ENCODE measurements at places on chromosomes 2 and 18.

DNA sequence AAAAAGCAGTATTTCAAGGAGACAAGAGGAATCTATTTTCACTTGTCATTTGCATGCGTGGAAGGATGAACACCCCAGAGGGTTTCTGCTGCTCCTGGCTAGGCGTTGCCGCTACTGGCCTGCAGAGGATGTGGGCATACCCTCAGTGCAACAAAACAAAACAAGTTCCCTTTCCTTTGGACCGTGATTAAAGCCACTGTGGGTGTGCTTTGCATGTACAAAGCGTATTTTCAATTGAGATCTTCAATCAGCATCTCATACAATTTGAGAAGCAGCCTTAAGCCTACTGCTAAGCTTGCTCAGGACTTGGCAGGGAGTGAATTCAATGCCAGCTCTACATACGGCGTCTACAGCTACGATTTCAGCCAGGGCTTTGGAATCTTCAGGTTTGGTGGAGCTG, 298.4 kb downstream of the LPIN1 start:
- DNase-seq = no peak

DNA sequence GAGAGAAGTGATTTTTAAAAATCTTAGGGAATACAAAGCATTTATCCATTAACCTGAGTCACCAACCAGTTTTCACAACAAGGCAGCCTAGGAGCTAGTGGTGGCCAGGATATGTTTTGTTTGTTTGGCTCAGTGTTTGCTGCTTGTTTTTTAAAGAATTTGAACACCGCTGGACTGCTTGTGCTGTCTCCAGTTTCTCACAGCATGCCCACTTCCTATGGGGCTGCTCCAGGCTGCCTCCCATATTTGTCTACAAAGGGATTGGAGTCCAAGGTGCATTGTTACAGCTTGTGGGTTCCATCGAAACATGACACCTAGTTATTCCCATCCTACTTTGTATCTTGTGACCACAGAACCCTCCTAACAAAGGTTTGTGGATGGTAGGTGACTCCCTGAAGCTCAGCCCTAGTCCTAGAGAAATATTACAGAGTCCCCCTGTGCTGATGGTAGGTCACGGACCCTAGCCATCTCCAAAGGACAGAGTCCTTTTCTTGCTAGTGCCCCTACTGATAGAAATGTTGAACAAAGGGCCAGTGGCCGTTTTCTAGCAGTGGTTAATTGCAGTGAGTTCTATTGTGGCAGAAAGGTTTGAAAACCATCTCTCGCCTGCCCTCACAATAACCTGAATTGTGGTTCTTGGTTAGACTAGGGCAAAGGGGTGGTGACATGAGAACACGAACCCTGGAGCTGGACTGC, 23.2 kb downstream of the GPR39 start:
- no peak for DNase-seq

- no peak for DNase-seq
These were observed 224.3 kb upstream of the SMAD7 start for GRCh38 chr18:49175071-49175470.

GRCh38 chr2:51413726-51414125, 381.8 kb upstream of the NRXN1 start:
- no peak for DNase-seq

GRCh38 chr18:50742952-50743351, 76.9 kb downstream of the MRO start:
- no peak for DNase-seq

- no peak for DNase-seq
These were observed 98.5 kb upstream of the LRRTM1 start for GRCh38 chr2:80403081-80403480.

- no peak for DNase-seq
These were observed 51.9 kb upstream of the SPTBN1 start for GRCh38 chr2:54404270-54404669.

DNA sequence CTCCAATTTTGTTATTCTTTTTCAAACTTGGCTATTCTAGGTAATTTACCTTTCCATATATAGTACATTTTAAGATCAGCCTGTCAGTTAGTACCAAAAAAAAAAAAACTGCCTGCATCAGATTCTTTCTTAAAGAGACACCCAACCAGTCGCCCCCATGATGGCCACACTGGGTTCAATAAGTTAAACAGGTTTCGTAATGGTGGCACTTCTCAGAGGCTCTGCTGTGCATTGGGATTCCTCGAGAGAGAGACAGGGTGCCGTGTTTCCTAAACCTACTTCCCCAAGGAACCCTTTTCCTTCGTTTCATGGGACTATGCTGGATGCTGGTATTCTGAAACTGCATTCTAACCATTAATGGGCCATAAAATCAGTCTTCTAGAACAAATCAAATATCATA, 37.4 kb downstream of the MYO7B start:
- DNase-seq = no peak

DNA sequence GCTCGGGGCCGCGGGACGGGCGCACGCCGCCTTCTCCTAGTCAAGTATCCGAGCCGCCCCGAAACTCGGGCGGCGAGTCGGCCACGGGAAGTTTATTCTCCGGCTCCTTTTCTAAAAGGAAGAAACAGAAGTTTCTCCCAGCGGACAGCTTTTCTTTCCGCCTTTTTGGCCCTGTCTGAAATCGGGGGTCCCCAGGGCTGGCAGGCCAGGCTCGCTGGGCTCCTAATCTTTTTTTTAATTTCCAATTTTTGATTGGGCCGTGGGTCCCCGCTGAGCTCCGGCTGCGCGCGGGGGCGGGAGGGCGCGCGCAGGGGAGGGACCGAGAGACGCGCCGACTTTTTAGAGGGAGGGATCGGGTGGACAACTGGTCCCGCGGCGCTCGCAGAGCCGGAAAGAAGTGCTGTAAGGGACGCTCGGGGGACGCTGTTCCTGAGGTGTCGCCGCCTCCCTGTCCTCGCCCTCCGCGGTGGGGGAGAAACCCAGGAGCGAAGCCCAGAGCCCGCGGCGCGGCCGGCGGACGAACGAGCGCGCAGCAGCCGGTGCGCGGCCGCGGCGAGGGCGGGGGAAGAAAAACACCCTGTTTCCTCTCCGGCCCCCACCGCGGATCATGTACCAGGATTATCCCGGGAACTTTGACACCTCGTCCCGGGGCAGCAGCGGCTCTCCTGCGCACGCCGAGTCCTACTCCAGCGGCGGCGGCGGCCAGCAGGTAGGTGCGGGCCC, 617 bp downstream of the FOSL2 start:
- no peak for DNase-seq

DNA sequence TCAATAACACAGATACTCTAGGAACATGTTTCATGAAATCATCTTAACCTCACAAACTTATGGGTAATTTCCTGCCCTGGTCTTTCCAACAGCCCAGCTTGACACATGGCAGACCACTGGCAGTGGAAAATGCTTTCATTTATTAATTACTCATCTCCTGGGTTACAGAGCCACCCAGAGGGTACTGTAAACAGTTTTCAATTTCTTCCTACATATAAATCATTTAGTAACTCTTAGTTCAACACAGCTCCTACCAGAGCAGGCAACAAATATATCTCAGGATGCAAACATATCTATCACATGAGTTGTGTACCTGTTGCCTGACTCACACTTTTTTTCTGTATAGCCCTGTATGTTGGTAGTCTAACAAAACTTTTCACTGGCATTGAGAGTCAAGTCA, 99.2 kb upstream of the VRK2 start:
- DNase-seq = no peak

DNA sequence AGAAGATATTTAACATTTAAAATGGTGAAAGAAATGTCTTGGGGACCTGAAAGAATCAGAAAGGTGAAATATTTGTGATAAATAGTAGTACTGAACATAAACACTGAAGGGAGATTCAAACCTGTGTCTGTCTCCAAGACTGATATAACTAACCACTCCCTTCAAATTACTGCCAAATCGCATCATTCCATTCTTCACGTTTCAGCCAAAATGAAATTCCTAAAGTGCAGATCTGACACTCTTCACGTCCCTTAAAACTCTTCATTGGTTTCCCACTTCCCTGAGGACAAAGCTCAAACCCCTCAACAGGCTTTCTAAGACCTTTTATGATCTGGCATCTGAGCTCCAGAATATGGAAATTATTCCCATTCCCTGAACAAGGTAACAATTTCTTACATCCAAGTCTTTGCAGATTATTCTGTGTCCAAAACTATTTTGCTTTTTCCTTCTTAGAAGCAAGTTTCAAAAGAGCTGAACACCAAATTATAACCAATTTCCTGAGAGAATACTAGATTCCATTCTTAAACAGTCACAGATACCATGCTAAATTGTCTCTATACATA, 18.9 kb downstream of the SLC8A1 start:
- no peak for DNase-seq

- no peak for DNase-seq
These were observed 144.9 kb upstream of the FOSL2 start for GRCh38 chr2:28247734-28248133.

GRCh38 chr2:219661955-219662395, 34.5 kb downstream of the SLC4A3 start:
- DNase-seq = no peak

GRCh38 chr2:39697454-39697853, 31.7 kb downstream of the TMEM178A start:
- no peak for DNase-seq

- no peak for DNase-seq
These were observed 2.3 kb downstream of the TM4SF20 start for GRCh38 chr2:227376656-227377396.

DNA sequence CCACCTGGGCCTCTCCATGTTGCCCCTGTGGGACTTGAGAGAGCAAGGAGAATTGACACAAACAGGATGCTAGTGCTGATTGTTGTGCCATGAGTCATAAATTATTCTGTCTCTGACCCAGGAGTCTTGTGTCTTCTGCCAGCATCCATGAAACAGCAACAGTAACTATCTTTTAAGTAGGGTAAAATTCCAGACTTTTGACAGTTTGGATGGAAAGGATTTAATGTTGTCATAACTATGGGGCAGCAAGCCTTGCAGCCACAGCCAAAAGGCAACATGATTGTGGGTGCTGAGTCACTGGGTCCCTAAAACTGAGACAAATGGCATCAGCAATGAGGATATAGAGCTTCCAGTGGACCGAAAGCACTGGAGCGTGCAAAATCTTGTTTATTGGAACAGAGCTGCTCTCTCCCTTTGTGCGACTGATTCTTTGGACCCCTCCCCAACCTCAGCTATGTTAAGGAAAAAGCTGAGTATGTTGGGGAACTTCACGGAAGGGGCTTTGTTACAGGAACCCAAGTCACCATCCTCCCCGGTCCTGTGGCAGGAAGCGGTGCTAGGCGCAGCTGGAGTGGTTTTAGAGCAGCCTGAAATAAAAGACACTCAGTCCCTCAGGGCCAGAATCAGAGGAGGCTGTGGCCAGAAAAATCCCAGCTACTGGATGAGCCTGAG, 9.6 kb upstream of the ITPRIPL1 start:
- DNase-seq = no peak

DNA sequence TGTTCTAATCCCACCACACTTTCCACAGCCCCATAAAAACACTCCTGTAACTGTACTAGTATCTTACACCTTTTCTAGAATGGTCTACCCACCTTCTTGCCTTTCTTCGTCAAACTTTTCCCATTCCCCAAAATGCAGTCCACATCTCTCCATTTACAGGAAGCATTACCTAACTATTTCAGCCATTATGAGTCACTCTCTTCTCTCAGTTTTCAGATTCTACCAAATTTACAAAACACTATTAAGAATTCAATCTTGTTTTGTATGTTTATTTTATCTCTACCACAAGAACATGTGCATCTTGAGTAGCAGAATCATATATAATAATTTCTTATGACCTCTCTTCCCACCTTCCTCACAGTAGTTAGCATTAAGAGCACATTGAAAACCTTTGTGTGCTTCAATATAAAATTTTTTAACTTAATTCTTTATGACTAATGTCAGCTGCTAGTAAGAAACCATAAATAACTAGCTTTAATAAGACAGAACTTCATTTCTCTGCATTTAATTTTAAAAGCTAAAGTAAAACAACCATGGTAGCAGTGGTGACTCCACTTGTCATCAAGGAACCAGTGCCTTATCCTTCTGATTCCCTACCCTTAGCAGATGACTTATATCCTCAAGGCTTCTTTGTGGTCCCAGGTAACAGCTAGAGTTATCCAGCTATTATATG, 56.6 kb upstream of the MAP2 start:
- no peak for DNase-seq

DNA sequence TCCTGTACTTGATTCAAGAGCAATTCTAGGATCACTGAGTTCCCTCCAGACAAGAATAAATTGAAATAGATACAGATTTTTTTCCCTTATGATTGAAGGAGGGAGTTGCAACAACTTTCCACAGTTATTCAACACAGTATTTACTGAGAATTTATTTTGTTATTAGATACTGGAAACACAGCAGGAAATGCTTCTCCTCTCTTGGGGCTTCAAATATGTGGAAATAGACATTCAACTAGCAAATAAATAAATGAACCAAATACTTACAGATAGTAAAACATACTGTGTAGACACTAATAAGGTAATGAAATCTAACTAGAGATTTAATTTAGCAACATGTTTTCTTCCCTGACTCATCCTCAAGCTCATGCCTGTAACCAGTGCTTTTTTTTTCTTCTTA, 169.2 kb downstream of the LNPK start:
- no peak for DNase-seq

- no peak for DNase-seq
These were observed 166.1 kb upstream of the RAB6C start for GRCh38 chr2:129813404-129813803.

GRCh38 chr2:12271589-12271984, 445.1 kb upstream of the TRIB2 start:
- no peak for DNase-seq

DNA sequence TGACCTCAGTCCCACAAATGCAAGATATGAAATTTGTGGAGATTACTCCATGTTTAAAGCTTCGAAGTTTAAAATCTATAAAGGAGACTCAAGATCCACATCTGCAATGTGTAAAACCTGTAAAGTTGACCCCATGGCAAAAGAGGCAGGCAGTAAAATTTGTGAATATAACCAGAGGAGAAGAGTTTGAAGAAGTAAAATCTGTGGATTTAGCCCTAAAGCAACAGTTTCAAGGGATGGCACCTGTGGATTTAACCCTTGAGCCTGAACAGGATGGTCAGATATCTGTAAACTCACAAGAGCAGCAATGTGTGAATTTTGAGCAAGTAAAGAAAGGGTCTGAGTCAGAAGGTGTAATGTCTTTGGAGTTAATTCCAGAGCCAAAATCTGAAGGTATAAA, 11.2 kb upstream of the ZNF512 start:
- no peak for DNase-seq

- DNase-seq = no peak
These were observed 41.5 kb downstream of the SP140 start for GRCh38 chr2:230267059-230267458.

Measured in iPS DF 6.9 (cell line).